Heart right ventricle (tissue), 16 donors: ENCODE measurements at places on chromosomes 1 and 21. TPM values are rescaled to one million over a fixed set of nuclear protein-coding genes. Genes with fewer than 3 reads are reported as not detected.

GPBP1L1 gene
- 85.9 TPM for total RNA-seq

DNA sequence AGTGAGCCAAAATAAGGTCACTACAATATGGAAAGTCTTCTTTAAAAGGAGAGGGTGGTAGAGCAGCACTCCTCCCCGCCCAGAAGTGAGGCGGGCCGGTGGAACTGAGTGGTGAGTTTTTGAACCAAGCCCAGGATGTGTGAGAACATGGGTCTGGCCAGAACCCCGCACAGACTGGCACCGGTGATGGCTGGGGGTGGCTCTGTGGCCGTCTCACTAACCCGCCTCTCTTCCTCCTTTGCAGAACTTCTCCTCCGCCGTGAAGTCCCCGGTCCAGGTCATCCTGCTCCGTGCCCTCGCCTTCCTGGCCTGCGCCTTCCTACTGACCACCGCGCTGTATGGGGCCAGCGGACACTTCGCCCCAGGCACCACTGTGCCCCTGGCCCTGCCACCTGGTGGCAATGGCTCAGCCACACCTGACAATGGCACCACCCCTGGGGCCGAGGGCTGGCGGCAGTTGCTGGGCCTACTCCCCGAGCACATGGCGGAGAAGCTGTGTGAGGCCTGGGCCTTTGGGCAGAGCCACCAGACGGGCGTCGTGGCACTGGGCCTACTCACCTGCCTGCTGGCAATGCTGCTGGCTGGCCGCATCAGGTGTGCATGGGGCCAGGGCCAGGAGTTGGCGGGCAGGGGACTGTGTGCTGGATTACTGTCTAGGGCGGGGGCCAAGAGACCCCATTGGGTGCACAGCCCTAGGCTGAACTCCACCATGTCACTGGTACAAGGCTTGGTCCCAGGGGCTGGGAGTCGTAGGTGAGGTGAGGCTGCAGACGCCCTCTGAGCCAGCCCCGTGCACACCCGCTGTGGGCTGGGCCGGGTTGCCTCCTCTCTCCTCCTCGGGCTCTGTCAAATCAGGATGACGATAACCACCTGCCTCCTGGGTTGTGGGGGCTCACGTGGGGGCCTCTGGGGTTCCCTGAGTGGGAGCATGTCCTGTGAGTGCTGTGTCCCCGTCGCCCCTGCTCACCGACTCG, 12.4 kb downstream of the TMEM201 start:
- no peak for DNase-seq

DNA sequence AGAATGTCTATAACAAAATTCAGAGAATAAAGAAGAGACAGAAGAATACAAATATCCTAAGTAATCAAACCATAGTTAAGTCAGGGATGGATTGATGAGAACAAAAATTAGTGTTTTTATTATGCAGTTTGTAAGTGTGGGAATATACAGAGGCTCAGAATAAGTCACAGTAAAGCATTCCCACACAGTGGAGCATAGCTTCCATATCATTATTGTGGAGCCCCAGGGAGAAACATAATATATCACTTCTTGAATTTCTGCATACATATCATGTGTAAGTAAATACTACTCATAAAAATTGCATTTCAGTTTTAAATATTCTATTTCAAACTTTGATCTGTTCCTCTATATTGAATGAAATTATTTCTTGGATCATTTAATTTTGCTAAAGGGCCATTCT, 790.4 kb downstream of the PLA2G4A start:
- DNase-seq, result no peak

GRCh38 chr1:14452551-14452950, 145.9 kb upstream of the KAZN start:
- no peak for DNase-seq

KLF17 gene
- not detected for total RNA-seq

DNA sequence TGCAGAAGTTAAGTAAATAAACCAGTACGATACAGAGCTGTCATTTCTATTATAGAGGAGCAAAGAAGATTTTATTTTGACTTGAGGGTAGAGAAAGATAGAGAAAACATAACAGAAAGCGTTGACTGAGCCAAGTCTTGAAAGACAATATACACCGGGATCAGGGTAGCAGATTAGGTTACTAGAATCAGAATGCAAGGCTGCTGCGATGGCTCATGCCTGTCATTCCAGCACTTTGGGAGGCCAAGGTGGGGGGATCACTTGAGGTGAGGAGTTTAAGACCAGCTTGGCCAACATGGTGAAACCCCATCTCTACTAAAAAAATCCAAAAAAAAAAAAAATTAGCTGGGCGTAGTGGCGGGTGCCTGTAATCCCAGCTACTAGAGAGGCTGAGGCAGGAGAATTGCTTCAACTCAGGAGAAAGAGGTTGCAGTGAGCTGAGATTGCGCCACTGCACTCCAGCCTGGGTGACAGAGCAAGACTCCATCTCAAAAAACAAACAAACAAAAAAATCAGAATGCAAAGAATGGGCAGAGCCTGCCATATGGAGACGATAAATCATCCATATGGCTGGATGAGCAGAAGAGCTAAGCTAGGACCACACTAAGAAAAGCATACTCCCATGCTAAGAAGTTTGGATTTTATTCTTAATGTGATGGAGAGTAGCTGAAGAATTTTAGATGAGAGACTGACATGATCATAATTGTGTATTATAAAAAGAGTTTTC, 9.9 kb upstream of the ABCD3 start:
- no peak for DNase-seq

DNA sequence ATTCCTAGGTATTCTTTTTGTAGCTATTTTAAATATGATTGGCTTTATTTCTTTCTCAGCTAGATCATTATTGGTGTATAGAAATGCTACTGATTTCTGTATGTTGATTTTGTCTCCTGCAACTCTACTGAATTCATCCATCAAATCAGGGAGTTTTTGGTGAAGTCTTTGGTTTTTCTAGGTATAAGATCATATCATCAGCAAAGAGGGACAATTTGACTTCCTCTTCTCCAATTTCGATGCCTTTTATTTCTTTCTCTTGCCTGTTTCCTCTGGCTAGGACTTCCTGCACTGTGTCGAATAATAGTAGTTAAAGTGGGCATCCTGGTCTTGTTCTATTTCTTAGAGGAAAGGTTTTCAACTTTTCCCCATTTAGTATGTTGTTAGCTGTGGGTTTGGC, 27.5 kb upstream of the PRKACB start:
- DNase-seq, result no peak
